ENCODE measurements at places on chromosomes 4 and X.

DNA sequence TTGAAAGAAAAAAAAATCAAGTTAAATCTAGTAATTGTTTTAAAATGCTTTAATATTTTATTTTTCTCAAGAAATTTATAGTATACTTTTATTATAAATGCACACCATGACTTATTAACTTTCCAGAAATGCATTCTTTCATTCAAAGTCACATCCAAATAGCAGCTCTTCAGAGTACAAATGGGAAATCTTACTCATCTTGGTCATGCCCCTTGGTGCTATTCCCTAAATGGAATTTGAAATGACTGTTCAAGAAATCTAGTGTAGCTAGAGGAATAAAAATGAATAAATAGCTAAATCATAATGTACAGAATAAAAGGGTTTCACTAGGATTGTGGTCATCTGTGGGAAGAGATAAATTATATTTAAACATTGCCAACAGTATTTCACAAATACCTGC is 1139.7 kb downstream of the PCDH18 start:
- DNase-seq = no peak

DNA sequence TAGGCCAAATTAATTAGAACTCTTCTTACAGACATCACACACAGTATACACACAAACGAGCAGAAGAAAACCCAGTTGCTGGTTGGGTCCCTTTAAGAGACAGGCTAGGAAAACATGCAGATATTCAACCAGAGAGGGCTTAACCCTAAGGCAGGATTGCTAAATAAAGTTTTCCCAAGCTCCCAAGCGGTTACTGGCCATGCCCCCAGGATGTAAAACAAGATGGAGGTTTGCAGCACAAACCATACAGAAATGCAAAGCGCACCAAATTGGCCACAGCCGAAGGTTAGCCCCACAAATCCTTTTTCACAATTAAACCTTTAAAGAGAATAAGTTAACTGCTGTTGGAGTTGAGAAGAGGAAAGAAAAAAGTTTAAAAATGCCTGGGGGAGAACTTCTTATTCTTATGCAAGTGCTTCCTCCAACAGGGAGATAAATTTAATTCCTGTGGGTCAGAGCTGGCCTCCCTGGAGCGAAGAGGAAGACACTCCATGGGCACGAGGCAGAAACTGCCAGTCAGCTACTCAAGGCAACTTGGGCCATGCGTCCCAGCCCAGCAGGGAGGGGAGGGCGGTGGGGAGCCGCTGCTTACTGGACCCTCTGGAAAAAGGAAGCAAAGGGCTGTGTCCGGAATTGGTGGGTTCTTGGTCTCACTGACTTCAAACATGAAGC is 167.6 kb upstream of the ARSJ start:
- DNase-seq = no peak

- DNase-seq = no peak
Observed at GRCh38 chrX:25383196-25383595, 367.4 kb upstream of the ARX start.

DNA sequence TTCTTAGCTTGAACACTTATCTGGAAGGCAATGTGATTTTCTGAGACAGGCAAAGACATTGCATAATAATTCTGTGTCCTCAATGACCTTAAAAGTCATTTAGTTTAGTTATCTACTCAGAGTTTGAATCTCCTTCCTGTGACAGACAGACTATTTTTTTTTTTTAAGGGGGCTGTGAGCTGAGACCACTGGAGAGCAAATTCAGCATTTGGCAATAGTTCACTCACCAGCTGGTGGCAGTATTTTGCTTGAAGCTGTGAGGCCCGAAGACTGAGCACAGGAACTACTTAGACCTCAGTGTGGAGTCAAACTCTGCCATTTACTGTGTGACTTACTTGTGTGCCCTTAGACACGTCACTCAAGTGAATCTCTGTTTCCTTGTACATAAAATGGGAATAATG is 22.9 kb upstream of the CPE start:
- DNase-seq = no peak

GRCh38 chrX:103818842-103819619 is 13.0 kb downstream of the RAB9B start:
- no peak for DNase-seq

DNA sequence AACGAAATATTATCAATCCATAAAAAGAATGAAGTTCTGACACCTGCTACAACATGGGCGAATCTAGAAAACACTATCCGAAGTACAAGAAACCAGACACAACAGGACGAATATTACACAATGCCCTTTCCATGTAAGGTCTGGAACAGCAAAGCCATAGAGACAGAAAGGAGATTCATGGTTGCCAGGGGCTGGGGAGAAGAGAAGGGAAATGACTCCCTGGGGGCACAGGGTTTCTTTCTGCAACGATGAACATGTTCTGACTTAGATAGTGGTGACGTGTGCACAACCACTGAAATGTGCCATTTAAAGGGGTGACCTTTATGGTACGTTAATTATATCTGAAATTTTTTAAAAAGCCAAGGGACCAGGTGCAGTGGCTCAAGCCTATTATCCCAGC is 28.3 kb downstream of the GPR143 start:
- DNase-seq = no peak

GRCh38 chr4:11514779-11515419 is 86.2 kb upstream of the HS3ST1 start:
- DNase-seq = no peak

DNA sequence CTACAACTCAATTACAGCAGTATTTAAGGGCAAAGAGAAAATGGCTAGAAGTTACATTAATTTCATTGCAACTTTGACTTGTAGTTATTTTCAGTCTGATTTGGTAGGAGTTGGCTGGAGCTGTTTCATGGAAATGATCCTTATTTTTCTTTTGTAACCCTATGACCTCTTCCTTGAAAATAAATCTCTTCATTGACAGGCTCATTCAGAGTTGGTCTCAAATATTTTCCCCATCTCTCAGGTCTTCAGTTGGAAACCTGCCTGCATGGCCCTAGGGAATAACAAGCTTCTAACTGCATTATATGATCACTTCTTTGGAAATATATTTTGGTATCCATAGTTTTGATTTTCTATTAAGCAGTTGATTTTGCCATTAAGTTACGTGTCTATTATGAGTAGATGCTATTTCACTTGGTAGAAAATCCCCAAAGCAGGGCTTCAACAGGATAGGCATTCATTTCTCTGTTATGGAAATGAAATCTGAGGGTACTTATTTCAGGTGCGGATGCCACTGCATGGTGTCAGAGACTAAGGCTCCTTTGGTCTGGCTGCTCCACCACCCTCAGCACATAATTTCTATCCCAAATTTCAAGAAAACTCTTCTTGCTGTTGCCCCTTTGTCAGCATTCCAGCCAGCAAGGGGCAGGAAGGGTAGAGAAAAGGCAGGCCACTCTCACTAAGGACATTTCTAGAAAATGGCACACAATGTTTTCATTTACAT is 502.5 kb downstream of the SPRY1 start:
- no peak for DNase-seq

- DNase-seq = no peak
Observed at GRCh38 chr4:24800325-24800895, 5.0 kb downstream of the SOD3 start.

DNA sequence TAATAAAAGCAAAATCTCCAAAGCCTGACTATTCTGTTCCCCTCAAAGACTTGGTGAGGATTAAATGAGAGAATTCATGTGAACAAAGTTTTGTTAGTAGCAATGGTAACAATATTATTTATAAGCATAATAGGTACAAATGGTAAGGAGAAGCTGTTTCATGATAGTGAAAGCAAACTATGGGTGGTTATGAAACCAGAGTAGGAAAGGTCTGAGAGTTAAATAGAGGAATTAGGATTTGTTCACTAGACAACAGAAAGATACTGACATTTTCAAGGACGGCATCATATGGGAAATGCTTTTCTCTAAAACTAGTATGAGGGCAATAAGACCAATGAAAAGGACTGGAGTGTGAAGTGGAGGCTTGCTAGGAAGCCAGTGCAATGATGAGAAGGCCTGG is 128.6 kb upstream of the FTHL17 start:
- DNase-seq = no peak

GRCh38 chr4:128286474-128287058 is 1.0 kb downstream of the PGRMC2 start:
- peak; percentile 3 for DNase-seq

GRCh38 chr4:12178614-12179610 is 750.2 kb upstream of the HS3ST1 start:
- DNase-seq = no peak

DNA sequence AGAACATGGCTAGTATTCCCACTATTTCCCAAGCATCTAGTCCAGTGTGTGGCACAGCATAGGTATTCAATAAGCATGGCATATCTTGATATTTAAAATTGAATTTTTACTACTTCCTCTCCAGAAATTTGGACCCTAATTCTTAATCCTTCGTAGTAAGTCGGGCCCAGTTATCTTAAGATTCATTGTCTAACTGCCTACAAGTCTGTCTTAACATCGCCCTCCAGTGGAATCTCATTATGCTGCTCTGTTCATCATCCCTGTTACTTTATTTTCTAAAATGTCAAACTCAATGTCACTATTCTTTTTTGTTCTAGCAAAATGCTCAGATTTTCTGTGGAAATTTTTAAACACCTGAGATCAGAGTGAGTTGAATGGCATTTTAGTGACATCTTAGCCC is 606.2 kb downstream of the KLHL13 start:
- no peak for DNase-seq

GRCh38 chrX:21745756-21746155 is 12.2 kb downstream of the SMPX start:
- DNase-seq = peak; percentile 46

DNA sequence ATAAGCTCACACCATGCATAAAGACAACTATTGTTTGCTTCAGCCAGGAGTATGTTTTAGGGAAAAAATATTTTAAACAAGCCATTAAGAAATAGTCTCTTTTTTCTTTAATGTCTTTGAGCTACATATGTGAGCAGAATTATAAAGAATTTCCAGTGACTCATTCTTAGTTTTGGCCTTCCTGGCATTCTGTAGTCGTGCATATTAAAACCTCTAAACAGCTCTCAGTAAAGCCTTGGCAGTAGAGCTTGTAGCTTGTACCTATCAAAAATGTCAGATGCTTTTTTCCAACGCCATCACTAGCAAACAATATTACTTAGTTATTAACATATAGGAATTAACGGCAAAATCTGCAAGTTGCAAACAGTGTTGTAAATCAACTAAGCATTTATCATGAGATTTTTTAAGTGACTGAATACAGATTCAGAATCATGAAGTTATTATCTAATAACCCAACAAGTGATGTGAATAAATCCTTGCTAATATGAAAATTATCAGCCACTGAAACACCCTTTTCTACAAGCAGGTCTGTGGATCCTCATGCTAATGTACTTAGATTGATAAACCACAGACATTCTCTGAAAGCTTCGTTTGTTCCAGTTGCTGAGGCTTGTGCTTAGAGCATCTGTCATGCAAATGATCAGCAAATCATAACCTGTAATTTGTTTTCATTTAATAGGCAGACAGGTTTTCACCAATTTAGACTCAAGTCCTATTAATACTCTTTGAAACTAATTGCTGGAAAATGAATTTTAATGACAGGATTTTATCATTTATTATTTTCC is 412.0 kb upstream of the ATOH1 start:
- no peak for DNase-seq

DNA sequence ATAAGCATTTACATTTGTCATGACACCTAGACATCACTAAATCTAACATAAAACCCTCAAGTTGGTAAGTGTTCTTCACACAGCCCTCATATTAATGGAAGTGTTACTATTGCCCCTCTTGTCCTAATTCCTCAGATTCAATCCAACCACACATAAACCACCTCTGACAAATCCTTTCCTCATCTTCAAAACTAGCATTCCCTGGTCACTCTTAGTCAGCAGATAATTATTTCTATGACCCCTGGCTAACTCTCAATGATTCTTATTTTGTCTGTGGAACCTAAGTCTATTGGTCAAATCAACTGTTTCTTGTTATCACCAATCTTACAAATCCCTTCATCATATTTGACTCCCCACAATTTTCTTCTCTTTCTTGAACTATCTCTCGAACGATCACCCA is 168.6 kb downstream of the PPP3CA start:
- DNase-seq = no peak

GRCh38 chrX:40976981-40977380 is 108.3 kb upstream of the USP9X start:
- DNase-seq = no peak

DNA sequence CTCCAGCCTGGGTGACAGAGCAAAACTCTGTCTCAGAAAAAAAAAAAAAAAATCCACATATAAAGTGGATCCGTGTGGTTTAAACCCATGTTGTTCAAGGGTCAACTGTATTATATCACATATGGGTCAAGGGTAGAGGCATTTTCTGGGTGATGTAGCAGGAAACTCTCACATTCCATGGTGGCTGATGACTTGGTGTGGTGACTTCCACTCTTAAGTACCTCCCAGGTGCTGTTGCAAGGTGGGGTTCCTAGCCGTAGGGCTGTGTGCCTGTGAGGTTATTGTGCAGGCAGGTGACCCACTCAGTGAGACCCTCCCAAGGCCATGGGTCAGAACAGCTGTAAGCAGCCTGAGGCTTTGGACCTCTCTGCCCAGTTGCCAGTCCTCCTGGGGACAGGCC is 17.0 kb downstream of the ELF4 start:
- no peak for DNase-seq

- no peak for DNase-seq
Observed at GRCh38 chrX:46882266-46882665, 30.0 kb upstream of the JADE3 start.

DNA sequence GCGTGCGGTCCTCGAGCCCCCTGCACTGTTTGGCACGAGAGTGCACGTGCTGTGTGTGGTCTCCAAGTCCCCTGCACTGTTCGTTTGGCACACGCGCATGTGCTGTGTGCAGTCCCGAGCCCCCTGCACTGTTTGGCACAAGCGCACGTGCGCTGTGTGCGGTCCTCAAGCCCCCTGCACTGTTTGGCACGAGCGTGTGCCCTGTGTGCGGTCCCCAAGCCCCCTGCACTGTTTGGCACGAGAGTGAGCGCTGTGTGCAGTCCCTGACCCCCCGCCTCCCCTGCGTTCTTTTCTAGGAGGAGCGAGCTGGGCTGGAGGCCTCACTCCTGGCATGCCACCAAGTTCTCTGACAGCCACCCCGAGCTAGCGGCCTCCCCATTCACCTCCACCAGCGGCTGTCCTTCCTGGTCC is 76.5 kb upstream of the CLDN34 start:
- no peak for DNase-seq

DNA sequence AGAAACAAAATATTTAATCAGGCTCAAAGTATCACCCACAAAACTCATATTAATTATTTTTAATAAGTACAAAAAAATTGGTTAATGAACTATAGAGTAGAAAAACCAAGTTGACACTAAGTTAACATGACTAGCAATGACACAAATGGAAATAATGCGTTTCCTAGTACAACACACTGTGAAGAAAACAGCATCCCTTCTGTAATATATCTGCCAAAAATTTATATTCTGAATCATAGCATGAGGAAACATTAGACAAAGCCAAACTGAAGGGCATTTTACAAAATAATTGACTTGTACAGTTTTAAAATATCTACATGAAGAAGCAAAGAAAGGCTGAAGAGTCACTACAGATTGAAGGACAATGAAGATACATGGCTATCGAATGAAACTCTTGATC is 477.6 kb upstream of the INTU start:
- no peak for DNase-seq

- DNase-seq = no peak
Observed at GRCh38 chrX:56784666-56785065, 55.6 kb downstream of the NBDY start.

GRCh38 chr4:90137555-90137954 is 10.4 kb downstream of the CCSER1 start:
- DNase-seq = no peak

All from stimulated activated CD4-positive, alpha-beta T cell treated with anti-CD3 and anti-CD28 coated beads, Interleukin-4, amount 100 ng/mL, for 1 hour (primary cell).